ENCODE measurements at places on chromosomes 2 and 18.
A peak's percentile ranks its signal among the peaks of the same experiment; 100 is the strongest.

DNA sequence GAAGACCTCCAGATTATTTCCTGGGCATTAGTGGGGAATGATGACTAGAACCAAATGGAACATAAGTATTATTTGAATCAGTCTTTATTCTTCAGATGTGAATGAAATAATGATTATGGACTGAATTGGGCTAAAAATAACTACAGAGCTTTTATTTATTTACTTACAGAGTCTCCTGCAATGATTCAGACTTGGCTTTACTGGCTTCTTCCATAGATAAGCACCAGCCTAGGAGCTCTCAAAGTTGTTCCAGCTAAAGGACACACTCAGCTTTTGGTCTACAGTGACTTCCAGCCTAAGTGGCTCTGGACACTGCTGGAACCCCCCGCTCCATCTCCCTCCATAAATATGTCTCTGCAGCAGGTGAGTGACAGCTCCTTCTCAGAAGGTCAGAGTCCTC is 24.3 kb upstream of the ARHGAP25 start:
- DNase-seq = no peak

GRCh38 chr2:20327370-20327769 is 23.3 kb downstream of the PUM2 start:
- no peak for DNase-seq

DNA sequence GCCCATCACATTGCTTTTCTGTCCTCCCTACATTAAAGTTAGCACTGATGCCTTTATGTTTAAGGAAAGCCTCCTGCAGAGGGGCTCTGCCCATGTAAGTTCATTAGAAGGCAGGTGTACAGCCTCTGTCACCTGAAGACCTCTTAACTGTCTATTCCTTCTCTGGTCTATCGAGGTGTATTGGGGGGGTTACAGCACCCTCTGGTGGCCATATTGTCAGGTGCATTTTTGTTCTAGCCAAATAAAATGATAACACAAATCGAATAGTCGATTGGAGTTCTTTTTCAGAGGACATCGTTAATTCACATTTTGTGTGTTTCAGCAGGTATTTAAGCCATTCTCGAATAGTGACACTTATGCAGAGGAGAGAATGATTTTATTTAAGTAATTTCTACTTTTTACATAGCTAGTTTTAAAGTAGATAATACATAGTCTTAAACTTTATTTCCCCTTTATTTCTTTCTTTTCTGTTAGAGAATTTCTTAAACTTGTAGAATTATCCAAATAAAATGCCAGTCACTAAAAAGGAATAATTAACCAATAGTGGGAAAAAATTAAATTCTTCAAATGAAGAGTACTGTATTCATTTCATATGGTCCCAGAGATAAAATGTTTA is 136.8 kb downstream of the NEDD4L start:
- peak; percentile 70 for DNase-seq

DNA sequence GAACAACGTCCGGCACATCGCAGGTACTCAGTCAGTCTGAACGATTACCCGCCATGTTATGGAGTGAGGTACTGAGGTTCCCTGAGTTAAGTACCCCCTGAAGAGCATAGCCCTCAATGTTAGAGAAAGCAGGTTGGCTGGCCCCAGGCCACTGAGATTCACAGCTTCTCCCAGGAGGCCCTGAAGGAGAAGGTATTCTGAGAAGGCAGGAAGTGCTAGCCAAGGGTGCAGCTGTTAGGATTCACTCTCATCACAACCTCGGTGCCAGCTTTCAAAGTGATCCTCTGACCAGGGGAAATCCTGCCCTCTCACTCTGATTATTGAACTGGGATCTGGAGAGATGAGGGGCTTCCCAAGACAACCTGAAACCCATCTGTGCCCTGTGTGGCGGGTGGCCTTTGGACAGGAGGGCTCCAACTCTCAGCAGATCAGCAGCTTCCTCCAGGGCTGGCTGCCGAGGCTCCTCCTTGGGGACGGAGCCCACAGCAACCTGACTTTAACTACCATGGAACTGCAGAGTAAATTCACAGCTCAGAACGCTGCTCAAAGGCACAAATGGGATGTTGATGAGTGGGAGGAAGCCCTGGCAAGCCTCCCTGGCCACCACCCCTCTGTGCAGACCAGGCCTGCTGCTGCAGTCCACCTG is 7.8 kb downstream of the EHD3 start:
- DNase-seq = no peak

- DNase-seq = peak; percentile 74
Observed at GRCh38 chr18:58863539-58864145, 1.0 kb upstream of the ZNF532 start.

- DNase-seq = no peak
Observed at GRCh38 chr18:44893966-44894365, 213.3 kb downstream of the SETBP1 start.

DNA sequence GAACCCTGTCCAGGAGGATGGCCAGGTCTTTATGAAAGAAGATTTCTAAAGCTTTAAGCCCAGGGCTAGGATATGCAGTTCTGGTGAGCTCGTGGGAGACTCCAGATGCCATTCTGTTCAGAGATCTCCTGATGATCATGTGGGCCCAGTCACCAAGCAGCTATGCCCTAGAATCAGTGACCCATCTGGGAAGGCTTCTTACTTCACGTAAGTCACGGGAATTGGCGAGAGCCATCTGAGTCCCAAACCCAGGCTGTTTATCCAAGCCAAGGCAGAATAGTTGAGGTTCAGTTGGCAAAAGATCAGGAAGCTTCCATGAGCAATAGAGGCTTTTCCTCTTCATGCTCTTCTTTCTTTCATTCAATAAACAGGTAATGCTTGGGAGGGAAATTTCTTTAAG is 23.9 kb downstream of the ANTXR1 start:
- no peak for DNase-seq

DNA sequence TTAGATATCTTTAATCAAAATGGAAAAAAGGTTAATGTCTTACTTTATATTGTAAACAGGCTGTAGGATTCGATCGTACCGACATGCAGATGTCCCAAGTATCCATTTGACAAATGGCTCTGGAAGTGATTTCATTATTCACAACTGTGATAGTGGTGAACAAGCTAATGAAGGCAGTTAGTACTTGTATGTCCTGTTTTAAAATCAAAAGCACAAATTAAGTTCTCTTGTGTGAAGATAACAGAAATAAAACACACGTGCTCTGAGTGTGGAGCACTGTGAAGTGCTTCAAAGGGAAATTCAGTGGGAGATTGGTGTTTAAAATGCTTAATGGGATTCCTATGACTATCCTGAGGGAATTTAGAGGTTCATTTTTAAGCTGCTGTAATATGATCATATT is 8.6 kb upstream of the LRP1B start:
- no peak for DNase-seq

GRCh38 chr18:58911766-58912165 is 47.1 kb downstream of the ZNF532 start:
- peak; percentile 39 for DNase-seq

GRCh38 chr2:94861308-94862152 is 9.7 kb upstream of the TEKT4 start:
- DNase-seq = peak; percentile 64

- DNase-seq = no peak
Observed at GRCh38 chr2:234145511-234145910, 95.0 kb downstream of the SPP2 start.

DNA sequence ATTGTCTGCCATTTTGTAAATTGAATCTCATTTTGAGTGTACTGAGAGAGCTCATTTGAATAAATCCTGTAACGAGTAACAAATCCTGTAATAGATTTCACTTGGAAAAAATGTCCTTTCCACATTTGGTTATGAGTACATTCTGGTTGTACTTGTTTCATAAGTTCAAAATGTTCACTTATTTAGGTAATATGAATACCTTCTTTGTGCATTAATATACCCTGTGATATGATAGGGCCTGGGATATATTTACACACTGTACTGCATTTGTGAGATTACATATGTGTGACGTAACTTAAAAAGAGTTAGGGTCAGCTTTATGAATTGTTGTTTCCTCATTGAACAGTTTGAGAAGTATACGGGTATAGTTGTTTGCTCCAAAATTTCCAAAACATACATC is 16.1 kb downstream of the AGFG1 start:
- DNase-seq = no peak

- DNase-seq = no peak
Observed at GRCh38 chr2:141728886-141729285, 401.9 kb downstream of the LRP1B start.

- DNase-seq = no peak
Observed at GRCh38 chr2:222239091-222239490, 59.7 kb downstream of the PAX3 start.

DNA sequence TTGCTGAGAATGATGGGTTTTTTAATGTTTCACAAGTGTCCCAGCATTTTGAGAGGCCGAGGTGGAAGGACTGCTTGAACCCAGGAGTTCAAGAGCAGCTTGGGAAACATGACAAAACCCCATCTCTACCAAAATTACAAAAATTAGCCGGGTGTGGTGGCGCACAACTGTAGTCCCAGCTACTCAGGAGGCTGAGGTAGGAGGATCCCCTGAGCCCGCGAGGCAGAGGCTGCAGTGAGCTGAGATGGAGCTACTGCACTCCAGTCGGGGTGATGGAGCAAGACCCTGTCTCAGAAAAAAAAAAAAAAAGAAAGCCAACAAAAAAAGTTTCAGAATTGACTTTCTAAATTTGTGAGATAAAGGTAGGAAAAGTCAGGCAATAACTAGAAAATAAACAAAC is 8.7 kb downstream of the TFCP2L1 start:
- DNase-seq = no peak

GRCh38 chr18:45713239-45713638 is 10.7 kb upstream of the SLC14A1 start:
- no peak for DNase-seq

DNA sequence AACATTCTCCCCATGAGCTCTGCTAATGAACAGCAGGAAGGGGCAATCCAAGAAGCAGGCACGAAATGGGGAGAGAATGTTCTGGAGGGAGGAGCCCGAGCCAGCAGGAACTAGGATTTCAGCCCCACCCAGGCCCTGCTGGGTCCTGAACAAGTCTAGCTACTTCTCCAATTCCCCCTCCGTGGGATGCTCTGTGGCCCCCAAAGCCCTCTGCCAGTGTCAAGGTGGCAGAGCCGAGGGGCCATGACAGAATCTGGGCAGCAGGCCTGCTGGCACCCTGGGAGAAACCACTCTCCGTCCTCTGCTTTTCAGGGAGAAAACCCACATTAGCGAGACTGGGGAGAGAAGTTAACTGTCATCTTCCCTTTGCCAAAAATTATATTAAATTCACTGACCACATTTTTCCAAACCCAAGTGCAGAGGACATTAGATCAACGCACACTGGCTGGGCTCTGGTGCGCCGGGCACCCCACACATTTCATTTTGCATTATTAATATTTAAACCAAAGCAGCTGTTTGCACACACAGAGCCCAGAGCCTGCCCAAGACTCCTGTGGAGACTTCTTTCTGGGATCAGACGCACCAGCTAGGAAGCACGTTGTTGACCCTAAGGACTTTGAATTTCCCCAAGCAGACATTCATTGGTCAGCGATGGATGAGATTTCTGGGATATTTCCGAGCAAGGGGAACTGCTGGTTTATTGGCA is 80.2 kb upstream of the PKDCC start:
- no peak for DNase-seq

- DNase-seq = no peak
Observed at GRCh38 chr18:48824231-48824970, 126.4 kb downstream of the SMAD7 start.

GRCh38 chr2:54954705-54955357 is 95.4 kb downstream of the RTN4 start:
- DNase-seq = no peak

DNA sequence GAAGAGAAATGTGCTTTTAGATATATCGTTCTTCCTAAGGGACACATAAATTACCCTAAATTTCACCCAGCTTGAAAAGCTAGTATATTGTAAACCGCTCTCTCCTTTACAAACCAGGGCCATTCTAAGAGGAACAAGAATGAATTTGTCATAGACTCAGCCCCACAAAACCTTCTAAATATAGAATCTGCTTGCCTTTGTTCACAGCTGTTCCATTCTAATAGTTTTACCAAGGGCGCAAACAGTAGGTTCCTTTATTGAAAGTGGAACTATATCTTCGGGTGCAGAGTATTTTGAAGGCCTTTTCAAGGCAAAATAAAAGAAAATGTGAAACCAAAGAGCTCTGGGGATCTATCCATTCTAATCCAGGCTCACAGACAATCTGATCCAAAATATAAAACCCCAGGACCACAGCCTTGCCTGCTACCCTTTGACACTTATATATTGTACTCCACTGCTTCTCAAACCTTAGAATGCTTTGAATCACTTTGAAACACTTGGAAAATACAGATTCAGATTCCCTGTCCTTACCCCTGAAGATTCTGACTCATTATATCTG is 316.8 kb downstream of the PAX3 start:
- DNase-seq = no peak

GRCh38 chr2:116098049-116098448 is 1655.6 kb downstream of the DPP10 start:
- no peak for DNase-seq

GRCh38 chr2:162636206-162636728 is 202.3 kb downstream of the KCNH7 start:
- DNase-seq = no peak

DNA sequence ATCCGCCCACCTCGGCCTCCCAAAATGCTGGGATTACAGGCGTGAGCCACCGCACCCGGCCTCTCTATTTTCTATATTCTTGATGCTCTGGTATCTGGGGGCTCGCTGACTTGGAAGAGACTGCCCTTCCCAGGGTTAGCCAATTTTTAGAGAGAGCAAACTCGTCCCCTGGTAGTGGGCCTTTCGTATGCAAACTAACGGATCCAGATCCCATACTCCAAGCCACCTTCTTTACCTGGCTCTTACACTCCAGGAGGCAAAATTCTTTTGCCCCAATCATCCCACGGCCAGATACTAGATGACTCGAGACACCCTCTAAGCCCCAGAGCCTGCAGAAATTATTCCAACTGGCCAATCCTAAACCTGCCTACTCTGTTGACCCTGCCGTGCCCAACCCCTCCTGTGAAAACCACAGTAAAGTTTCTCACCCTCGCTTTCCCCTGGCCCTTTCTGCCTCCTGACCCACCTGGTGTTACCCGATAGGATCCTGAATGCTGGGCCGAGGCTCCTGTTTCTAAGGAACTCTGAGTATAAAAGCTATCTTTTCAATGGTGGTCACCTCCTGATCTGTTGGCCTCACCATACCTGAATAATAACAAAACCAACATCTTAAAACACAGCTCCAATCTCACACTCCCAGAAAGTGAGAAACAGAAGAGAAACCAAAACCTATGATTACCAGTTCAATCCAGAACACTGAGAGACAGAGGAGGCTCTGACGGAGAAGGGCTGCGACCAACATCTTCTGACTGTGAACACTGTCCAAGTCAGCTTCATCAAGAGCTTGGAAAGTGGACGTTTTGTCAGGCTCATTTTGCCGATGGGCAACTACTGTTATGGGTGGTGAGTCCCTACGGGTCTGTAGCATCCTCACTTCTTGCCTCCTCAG is 57.6 kb upstream of the ZNF532 start:
- DNase-seq = no peak

DNA sequence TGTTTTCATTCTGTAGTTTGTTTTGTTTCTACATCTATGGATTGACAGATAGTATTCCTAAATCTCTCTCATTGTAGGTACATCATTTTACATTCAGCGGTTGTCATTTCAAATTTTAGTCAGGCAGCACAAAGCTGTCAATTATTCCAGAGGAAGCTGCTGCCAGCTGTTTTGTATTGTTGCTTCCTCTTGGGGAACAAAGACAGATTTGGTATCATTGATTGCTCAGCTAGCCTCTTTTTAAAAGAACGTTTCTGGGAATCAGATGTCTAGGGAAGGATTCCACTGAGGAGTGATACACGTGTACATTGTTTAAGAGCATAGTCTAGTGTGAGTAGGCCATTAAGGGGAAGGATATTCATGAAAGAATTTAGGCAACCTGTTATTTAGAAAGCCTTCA is 145.8 kb downstream of the AGPS start:
- DNase-seq = no peak
